Myometrial cell (primary cell): ENCODE measurements at places on chromosomes 6 and 20. TPM values are rescaled to one million over a fixed set of nuclear protein-coding genes. Genes with fewer than 3 reads are reported as not detected.

The SLPI gene
- not detected in 2 replicates for total RNA-seq

The FRK gene
- total RNA-seq: 0.18 and 0.29 TPM in 2 replicates

The SPTLC3 gene
- total RNA-seq: 2.1 and 4.9 TPM in 2 replicates

The DSP gene
- total RNA-seq: 0.35 TPM in 1 of 2 replicates, not detected in the other

The KIF25 gene
- total RNA-seq: 0.71 TPM in 1 of 2 replicates, not detected in the other

The RHAG gene
- not detected in 2 replicates for total RNA-seq

The TCF15 gene
- not detected in 2 replicates for total RNA-seq

The TAAR1 gene
- total RNA-seq: not detected in 2 replicates

The PRDM13 gene
- not detected in 2 replicates for total RNA-seq

The GPR6 gene
- total RNA-seq: not detected in 2 replicates

The PKIB gene
- under 0.01 and 0.71 TPM in 2 replicates for total RNA-seq

The TFAP2D gene
- total RNA-seq: not detected in 2 replicates

The FARS2 gene
- total RNA-seq: 18.4 and 19.6 TPM in 2 replicates

The EYS gene
- under 0.01 and 0.29 TPM in 2 replicates for total RNA-seq

The RAET1G gene
- 0.71 and 1.7 TPM in 2 replicates for total RNA-seq

The SLC17A9 gene
- total RNA-seq: 26.1 and 36.3 TPM in 2 replicates

The HNF4A gene
- not detected in 2 replicates for total RNA-seq

The KHDC1 gene
- 3.2 and 6.1 TPM in 2 replicates for total RNA-seq

The DNMT3B gene
- 1.7 and 2.7 TPM in 2 replicates for total RNA-seq
